M059J (cell line): ENCODE measurements at places on chromosomes 3 and 15. TPM values are rescaled to one million over a fixed set of nuclear protein-coding genes. Genes with fewer than 3 reads are reported as not detected.
A peak's percentile ranks its signal among the peaks of the same experiment; 100 is the strongest.

GRCh38 chr15:90685591-90686434 lies 31.3 kb upstream of the BLM start:
- DNase-seq = no peak

CD96 gene
- total RNA-seq = 0.05 and 0.22 TPM in 2 replicates

ACKR4 gene
- total RNA-seq = 0.20 and 0.44 TPM in 2 replicates

DNA sequence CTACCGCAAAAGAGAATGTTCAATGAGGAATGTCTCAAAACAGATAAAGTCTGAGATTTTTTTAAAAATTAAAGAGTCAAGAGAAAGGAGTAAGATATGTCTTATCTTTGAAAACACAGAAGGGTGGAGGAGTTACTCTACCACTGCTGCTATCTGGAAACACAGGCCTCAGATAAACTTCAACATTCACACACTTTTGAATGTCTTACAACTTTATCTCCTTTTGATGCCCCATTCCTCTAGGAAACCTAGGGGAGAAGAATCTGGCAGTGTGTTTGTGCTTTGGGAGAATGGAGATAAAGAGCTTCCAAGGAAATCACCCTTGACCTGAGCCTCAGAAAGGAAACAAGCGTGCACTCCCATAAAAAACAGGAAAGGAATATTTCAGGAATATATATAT lies 468.2 kb downstream of the PLOD2 start:
- no peak for DNase-seq

GRCh38 chr3:149808209-149808829 lies 4.7 kb upstream of the RNF13 start:
- peak; percentile 83 for DNase-seq

DNA sequence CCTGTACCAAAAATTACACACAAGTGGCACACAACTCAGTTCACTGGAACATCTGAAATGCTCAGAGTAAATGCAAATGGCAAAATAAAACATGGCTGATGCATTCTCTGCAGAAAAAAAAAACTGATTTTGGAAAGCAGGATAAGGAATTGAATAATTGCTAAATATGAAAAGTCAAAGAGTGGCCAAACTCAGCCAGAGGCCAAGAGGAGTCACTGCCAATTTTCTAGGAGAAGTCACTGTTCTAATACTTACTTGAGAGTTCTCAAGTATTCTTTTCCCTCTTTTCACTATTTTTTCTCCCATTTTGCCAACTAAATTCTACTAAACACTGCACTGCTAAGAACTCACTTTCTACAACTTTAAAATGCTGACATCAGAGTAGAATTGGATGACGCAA lies 1018.6 kb downstream of the TUSC7 start:
- no peak for DNase-seq

GRAMD1C gene
- total RNA-seq = 2.2 and 3.6 TPM in 2 replicates
